ENCODE measurements at places on chromosomes 5 and 9. TPM values are rescaled to one million over a fixed set of nuclear protein-coding genes. Genes with fewer than 3 reads are reported as not detected.

Gene PRRX2
- not detected for total RNA-seq

DNA sequence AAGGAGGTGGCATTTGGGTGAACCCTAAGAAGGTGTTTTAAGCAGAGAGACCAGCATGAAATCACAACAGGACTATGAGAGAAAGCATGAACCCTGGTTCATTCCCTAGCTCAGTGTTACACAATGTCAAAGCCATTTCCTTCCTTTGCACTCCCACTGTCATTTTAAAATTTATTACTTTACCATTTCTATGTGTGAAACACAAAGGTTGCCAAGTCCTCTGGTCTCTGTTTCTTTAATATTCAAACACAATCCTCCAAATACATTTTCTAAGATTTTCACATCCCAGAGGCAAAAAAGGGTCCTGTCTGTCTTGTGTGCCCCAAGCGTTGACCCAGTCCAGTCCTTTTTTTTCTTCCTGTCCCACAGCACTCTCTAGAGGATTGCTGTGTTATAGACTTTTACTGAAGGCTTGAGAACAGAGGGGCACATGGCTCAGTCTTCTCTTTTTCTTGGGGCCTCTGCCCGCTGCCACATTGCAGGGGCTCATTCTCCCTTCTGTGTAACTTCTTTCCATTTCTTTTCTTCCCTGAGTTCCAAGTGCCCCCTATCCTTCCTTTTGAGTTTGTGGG lies 78.6 kb upstream of the SLC28A3 start:
- H3K4me1 ChIP-seq: no peaks in the 10 kb centered on the region
- peaks cover 2% of the 10 kb centered on the region for H3K27me3 ChIP-seq
- no peak for DNase-seq

GRCh38 chr5:156584871-156585270 lies 257.9 kb downstream of the SGCD start:
- H3K27me3 ChIP-seq: peaks cover 26% of the 10 kb centered on the region
- H3K4me1 ChIP-seq: no peaks in the 10 kb centered on the region
- H3K36me3 ChIP-seq: no peaks in the 10 kb centered on the region
- no peak for DNase-seq

DNA sequence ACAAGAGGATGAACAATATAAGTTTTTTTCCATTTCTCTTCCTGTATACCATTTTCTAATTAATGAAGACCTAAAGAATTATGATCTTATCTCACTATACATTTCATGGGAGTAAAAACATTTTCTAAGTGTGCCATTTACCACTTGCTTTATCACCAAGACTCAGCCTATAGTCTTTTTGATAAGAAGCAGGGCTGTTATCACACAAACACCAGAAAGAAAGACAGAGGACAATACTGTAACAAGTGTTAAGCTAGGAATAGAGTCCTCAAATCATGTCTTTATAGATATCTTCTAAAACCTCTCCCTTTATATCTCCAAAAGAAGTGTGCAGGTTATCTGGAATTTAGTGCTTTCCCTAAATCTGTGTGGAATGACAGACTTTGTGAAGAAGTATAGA lies 119.7 kb downstream of the FAM174A start:
- H3K4me3 ChIP-seq: no peak overlapping the region
- no peaks in the 10 kb centered on the region for H3K4me1 ChIP-seq
- peaks cover 6% of the 10 kb centered on the region for H3K27me3 ChIP-seq
- H3K36me3 ChIP-seq: no peaks in the 10 kb centered on the region
- no peak for DNase-seq

- H3K4me3 ChIP-seq: peak overlapping the region; percentile 77
- peaks cover 53% of the 10 kb centered on the region for H3K4me1 ChIP-seq
- DNase-seq: no peak
Observed at GRCh38 chr5:140555747-140556312, 1.4 kb downstream of the SRA1 start.

DNA sequence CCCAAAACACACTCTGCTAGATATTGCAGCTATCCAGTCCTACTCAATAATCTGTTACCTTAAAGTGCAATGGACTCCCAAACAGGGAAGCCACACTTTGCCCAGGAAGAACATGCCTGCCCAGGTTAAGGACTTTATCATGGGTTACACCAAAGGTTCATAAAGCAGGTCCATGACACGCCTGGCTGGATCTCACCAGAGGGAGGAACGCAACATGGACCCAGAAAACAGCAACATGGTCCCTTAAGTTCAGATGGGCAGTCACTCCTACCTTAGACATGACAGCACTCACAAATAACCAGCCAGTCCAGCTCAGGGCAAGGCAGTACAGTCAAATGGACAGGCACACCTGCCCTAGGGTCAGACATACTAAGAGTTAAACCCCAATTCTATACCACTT lies 3.8 kb downstream of the P4HA2 start:
- H3K4me3 ChIP-seq: no peak overlapping the region
- H3K4me1 ChIP-seq: peaks cover 9% of the 10 kb centered on the region
- no peak for DNase-seq
- no peaks in the 10 kb centered on the region for H3K36me3 ChIP-seq
- H3K27ac ChIP-seq: no peak overlapping the region

DNA sequence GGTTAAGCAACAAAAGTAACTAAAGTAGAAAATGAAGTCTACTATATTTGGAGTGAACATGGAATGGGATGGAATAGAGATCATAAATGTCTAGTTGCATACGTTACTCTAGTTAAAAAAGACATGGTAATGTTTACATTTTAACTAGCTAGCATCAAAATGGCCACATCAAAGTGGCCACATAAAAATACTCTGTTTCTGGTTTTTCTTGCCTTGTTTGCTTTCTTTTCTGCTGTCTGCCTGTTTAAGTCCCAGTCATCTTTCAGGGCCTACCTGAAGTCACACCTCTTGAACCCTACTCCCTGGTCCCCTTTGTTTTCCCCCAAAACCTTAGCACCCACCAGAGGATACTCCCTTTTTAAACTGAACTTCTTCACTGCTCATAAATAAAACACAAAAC lies 6.4 kb upstream of the KIF2A start:
- H3K4me3 ChIP-seq: peak overlapping the region; percentile 43
- peak overlapping the region; percentile 87 for H3K27ac ChIP-seq
- DNase-seq: peak; percentile 59
- peaks cover 13% of the 10 kb centered on the region for H3K36me3 ChIP-seq
- no peaks in the 10 kb centered on the region for H3K27me3 ChIP-seq
